Activated CD8-positive, alpha-beta memory T cell treated with anti-CD3 and anti-CD28 coated beads, Interleukin-2, amount 10 ng/mL, durations not matched to agents 7 days and 5 days (primary cell): ENCODE measurements at places on chromosomes 3 and 15.

DNA sequence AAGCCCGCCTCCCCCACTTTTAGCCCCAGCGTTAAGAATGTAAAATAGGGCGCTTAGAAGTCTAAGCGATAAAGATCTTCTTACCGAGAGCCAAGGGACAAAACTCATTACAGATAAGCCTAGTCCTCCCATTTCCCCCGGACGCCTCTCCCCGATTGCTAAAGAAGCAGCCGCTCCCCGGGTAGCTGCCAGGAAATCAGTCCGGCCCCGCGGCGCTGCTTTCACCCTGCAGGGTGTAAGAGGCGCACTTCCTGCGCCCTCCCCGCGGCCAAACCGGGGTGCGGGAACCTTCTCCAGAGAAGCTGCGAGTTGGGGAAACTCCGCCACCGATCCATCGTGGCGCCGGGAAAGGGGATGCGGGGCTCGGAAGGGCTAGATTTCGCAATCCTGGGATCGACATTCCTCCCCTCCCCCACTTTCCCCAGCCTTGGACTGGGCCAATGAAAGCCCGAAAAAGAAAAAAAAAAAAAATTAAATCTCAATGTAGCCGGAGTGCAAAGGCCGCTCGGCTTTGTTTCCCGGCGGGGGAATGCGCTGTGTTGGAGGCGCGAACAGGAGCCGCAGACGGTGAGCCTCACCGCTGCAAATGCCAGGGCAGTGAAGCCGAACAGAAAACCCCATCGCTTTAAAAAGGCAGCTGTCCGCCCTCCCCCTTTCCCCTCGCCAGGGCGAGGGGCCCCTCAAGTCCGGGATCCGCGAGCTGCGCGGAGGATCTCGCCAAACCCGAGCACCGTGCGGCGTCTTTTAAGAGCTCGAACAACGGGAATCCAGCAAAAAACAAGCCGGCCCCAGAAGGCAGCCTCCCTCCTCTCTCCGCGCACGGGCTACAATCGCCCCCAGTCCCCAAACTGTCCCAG, 626 bp upstream of the PTPRG start:
- peak; percentile 50 for DNase-seq

DNA sequence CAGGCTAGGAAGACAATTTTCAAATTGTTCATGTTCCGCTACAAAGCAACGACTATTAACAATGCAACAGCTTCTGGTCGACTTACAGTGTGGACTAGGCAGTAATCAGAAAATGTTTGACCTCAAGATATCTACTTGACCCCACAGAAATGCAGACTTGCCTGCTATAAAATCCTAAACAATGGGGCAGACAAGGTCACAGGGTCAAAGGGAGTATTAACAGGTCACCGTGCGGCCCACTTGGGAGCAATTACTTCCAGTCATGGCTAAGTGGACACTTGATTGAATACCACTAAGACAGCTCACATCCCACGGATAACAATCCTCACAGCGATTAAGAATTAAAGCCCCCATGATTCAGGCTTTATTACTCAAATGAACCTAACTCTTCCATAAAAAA, 58.9 kb downstream of the FOXP1 start:
- no peak for DNase-seq

GRCh38 chr15:83688201-83688600, 34.3 kb downstream of the ADAMTSL3 start:
- DNase-seq, result no peak

DNA sequence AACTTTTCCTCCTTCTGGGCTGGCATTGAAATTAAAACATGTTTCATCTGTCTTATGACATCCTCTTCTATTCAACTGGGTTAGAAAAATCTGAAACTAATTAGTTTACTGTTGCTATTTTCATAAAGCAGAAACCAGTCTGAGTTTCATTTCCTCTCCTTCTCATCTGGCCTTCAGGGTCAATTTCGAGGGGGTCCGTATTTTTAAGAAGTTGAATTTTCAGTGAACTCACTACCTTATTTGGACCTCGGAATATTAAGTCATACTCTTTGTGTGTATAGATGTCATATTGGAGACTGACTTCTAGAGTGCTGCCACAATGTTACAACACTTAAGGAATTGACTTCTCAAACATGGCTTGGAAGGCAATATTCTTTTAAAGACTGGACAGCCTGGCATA, 485.9 kb downstream of the SQOR start:
- no peak for DNase-seq

GRCh38 chr15:51198701-51199232, 104.1 kb upstream of the TNFAIP8L3 start:
- DNase-seq, result no peak

DNA sequence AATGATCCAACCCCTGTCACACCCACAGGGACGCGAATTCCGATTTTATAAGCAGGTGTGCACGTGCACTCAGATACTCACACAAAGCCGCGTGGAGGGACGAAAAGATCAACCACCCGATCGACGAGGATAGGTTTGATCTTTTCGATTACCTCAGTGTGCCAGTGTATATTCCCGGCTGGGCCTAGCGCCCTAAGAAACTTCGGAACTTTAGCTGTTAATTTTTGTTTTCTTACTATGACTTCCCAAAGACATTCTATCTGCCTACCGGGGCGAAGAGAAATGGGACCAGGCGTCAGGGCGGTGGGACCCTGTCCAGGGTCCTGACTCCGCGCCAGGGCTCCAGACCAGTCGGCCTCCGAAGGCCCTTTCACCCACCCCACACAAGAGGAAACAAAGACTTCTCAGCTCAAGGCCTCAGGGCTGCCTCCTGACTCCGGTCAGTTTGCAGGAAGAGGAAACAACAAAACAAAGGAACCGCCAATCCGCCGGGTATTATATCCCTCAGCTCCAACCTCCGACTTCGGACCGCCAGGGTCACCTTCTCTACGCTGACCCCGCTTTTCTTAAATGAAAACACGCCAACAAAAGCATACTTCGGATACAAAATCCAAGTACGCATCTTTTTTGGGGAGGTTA, 6.8 kb downstream of the ONECUT1 start:
- no peak for DNase-seq

DNA sequence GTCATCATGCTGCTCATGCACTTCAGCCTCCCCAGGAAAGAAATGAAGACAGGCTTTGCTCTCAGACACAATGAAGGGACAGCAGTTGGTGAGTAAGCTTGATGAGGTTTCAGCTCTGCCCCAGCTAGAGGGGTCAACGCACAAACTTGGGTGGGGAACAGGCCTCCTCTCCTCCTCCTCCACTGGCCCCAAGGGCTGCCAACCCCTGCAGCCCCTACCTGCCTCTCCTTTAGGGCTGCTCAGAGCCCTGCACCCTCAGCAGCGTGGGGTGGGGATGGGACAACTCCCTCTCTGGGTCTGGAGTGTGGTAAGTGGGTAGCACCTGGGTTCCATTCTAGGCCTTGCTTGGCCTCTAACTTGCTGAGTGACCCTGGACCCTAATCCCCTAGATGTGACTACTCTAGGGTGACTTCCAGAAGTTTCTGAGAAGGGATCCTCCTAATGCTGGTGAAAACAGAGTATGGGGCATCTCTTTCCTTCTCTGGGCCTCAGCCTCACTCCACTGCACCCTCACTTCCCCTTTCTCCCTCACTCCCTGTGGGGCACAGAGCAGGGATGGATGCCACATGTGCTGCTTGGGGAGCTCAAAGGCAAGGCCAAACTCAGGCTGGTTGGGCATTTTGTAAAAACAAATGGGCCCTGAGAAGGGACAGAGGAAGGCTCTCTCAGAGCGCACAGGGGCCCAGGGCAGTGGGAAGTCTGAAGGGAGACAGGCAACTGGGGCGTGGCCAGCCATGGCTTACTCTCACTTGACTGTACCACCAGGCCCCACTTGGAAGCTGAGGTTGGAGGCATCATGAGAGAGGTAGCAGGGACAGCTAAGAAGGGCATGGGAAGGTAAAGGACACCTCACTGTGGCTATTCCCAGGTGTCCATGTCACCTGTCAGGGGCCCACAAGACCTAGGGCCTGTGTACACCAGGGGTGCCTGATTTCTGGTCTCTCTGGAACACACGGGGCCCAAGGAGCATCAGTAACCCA, 64.0 kb downstream of the SYNM start:
- DNase-seq, result no peak

DNA sequence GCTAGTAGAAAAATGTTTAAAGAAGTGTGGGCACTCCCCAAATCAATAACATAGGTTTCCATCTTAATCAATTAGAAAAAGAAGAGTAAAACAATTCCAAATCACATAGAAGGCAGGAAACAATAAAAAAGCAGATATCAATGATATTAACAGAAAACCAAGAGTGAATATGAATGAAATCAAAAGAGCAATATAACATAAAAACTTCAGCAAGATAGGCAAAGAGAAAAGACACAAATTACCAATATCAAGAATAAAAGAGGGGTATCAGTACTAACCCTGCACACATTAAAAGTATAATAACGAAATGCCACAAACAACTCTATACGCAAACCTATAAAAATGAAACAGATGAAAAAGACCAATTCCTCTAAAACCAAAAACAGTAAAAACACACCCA, 19.6 kb downstream of the DMXL2 start:
- DNase-seq, result no peak

DNA sequence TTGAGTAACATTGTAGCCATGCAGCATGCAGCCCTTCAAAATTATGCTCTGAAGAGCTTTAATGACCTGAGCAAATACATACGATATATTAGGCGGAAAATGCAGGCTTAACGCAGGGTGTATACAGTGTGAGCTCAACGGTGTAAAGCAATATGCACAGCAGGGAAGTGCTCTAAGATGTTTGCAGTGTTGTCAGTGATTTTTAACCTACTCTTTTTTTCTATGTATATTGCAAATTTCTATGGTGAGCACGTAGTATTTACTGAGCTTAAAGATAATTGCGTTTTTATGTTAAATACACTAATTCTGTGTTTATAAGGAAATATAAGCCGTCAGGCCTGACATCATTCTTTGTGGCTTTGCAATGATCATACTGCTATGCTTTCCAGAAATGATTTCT, 42.1 kb downstream of the DGKG start:
- no peak for DNase-seq

DNA sequence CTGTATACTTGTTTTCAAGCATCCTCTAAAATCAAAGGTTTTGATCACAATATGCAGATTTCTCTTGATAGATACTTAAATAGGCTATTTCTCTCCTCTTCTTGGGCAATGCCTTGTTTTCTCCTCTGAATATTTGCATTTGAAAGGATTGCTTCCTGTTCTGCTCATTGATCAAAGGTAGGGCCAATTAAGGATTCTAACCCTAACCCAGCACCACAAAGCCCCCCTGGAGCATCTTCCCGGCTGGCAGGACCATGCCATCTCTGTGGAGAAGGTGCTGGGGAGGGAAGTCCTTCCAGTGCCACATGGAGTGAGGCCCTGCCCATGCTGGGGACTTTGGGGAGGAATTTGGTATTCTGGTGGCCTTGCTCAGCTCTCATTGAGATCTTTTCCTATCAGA, 11.3 kb upstream of the NIPA2 start:
- no peak for DNase-seq

- DNase-seq, result no peak
These were observed 545.0 kb downstream of the PYDC2 start for GRCh38 chr3:192005989-192006388.

GRCh38 chr3:142796823-142797222, 73.0 kb downstream of the TRPC1 start:
- no peak for DNase-seq

DNA sequence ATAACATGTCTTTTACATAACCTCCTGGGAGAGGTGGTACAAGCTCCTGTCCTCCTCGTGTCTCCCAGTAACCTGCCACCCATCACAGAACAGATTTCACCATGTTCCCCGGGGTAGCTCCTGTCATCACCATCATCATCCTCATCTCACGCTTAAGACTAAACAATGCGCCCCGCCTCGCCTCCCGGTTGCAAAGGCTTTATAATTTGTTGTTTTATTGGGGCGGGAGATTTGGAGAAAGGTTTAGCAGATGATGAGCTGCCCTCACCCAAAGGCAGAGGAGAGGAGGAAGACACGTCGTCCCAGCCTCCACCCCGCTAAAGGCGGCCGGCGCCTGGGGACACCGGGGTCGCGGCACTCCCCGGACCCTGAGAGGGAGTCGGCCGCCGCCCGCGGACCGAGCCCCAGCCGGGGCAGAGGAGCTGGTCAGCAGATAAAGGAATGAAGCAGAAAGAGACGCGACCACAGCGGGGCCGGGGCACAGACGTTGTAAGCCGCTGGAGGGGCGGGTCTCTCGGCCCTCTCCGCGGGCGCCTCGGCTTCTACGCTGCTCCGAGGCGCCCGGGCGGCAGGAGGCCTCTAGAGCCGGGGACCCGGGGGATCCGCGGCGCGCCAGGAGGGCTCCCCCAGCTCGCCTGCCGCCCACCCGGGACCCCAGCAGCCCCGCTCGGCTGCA, 589 bp downstream of the HERC1 start:
- peak; percentile 61 for DNase-seq

DNA sequence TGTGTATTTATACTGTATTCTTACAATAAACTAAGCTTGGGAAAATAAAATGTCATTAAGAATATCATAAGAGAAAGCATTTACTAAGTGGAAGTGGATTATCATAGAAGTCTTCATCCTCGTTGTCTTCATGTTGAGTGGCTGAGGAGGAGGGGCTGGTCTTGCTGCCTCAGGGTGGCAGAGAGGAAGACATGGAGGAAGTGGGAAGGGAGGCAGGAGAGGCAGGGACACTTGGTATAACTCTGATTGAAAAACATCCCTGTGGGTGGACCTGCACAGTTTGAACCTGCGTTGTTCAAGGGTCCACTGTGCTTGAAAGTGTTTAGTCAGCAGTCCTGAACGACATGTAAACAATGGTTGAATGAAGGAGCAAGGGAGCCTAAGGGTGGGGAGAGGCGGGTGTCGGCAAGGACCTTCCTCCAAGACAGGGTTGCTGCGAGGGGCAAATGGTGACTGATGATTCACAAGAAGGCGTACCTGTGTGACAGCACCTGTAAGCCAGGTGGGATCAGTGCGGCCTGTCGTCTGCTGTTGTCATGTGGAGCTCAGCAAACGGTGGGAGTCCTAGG, 103.8 kb upstream of the KLF13 start:
- DNase-seq, result no peak

DNA sequence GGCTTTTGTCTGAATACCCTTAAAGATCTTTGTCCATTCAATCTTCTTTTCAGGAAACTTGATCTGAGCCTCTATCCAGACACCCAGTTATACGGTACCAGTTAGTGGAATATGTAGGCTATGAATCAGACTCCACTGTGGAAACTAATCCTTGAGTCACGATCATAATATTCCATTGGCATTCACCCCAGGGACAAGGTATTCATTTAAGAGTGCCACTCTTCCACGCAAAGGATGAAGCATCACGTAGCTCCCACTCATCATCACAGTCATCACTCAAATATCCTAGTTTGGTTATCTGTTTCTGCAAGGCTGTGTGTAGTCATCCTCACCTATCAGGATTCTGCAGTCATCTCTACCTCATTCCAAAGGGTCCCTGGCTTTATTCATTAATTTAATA, 85.6 kb downstream of the NEDD4 start:
- DNase-seq, result no peak

DNA sequence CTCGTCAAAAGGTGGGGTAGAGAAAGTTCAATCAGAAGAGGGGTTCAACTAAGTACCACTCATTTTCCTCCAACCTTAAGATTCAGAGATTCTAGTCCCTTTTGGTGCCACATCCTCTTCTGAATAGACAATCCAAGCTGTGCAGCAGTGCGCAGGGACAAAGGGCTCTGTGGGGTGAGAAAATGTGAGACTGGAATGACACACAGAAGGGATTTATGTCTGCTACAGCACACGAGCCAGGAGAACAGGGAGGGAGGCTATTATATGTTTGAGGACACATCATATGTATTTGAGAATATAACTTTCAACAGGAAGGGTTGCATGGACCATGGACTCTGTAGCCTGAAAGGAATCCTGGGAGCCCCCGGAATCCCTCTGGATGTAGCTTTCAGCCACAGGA, 33.0 kb downstream of the LSM3 start:
- DNase-seq, result no peak
